AG09319 (cell line): ENCODE measurements at places on chromosomes 1 and 21.
A peak's percentile ranks its signal among the peaks of the same experiment; 100 is the strongest.

GRCh38 chr1:62508187-62508758 is 71.4 kb downstream of the USP1 start:
- DNase-seq: peak; percentile 18

DNA sequence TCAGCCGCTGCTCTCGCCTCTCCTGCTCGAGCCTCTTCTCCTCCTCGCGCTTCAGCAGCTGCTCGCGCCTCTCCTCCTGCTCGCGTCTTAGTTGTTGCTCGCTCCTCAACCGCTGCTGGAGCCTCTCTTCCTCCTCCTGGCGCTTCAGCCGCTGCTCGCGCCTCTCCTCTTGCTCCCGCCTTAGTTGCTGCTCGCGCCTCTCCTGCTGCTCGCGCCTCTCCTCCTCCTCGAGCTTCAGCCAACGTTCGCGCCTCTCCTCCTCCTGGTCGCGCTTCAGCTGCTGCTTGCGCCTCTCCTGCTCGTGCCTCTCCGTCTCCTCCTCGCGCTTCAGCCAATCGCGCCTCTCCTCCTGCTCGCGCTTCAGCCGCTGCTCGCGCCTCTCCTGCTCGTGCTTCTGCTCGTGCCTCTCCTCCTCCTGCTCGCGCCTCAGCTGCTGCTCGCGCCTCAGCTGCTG is 3.7 kb downstream of the TCHH start:
- DNase-seq: no peak

GRCh38 chr1:14313731-14314431 is 284.6 kb upstream of the KAZN start:
- no peak for DNase-seq

- DNase-seq: no peak
These were observed 1353.1 kb upstream of the ADGRL4 start for GRCh38 chr1:80359666-80360065.

DNA sequence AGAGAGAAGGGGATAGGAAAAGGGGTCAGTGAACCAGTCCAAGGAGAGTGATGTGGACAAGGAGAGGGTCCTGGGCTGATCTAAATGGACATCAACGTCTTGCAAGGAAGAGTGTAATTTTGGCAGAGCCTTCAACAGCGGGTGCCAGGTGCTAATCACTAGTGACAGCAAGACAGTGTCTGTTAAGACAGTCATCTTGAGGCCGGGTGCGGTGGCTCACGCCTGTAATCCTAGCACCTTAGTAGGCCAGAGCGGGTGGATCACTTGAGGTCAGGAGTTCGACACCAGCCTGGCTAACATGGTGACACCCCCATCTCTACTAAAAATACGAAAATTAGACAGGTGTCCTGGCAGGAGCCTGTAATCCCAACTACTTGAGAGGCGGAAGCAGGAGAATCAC is 12.2 kb upstream of the PADI6 start:
- no peak for DNase-seq

- no peak for DNase-seq
These were observed 149.1 kb downstream of the FCRL5 start for GRCh38 chr1:157403203-157403602.

- no peak for DNase-seq
These were observed 375.4 kb downstream of the LTN1 start for GRCh38 chr21:28617300-28617699.

GRCh38 chr1:229508823-229509337 is 739 bp upstream of the NUP133 start:
- no peak for DNase-seq

DNA sequence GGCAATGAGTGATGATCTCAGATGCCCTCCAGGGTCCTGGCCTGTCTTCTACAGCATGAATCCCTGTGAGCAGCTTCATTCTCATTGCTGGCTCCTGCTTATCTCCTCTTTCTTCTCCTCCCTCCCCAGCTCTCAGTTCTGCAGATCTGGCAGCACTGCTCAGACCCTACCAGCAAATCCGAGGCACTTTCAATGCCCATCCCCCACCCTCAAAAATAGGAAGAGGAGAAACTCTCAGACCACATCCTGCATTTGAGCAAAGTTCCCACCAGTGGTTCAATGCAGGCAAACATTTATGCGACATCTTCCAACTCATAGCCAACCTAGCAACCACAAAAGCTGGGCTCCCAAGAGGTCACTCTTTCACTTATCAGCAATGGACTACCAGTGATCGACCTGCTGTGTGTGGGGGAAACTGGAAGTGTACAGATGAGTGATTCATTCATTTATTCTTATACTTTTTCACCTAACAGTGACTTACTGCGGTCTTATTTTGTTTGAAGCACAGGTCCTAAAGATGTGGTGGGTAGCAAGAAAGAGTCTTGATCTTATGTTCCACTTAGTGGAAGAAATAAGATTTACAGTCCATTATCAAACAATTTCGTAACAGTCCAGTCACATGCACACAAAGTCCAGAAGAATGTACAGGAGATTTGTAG is 5.8 kb upstream of the CHI3L2 start:
- no peak for DNase-seq

GRCh38 chr1:13513063-13513894 is 524 bp downstream of the LRRC38 start:
- DNase-seq: no peak

- peak; percentile 32 for DNase-seq
These were observed 52.2 kb downstream of the SMYD2 start for GRCh38 chr1:214332946-214333798.

DNA sequence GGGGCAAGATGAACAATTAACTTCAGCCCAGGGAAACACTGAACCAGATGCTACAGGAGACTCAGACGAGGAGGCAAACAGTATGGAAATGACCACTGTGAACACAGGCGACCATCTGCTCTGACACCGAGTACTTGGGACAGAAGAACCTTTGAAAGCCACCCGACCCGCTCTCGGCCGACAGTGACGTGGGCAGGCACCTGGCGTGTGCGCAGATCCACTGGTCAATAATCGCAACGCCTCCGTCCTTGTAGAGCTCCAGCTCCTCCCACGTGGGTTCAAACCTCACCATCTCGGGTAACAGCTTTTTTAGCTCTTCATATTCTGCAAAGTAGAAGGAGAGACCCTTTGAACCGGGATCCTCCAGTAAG is 20.3 kb downstream of the POFUT2 start:
- DNase-seq: no peak

- DNase-seq: peak; percentile 29
These were observed at the start of gene DNAJC6 for GRCh38 chr1:65309304-65310077. Gene DNAJC6, plus strand, starts transcription at chr1:65309543. Its CDS starts 203 bp downstream, at chr1:65309746.

DNA sequence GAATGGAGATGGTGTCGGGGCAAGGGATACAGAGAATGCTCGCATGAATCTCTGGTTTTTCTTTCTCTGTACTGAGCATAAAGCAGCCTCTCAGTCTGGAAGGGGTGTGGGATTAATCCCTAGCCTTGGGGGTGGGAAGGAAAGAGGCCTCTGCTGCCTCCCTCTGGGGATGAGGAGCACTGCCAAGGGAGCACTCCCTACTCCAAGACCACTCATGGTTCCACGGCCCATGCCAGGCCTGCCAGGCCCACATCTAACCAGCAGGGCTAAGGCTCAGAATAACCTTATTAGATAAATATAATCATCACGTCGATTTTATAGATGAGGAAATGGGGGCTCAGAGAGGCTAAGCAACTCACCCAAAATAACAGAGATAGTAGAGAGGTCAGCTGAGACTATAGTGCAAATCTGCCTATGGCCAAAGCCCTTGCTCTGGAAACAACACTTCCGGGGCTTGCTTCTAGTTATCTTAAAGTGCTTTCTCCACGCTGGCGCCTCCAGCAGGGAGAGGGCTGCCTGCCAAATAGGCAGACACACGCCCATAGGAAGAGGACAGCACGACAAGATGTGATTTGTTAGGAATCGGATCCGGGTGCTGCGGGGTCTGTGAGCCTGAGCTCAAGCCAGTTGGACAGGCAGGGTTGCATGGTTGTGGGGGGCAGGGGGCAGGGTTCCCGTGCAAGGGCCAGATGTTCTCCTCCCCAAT is 522 bp downstream of the TEX35 start:
- peak; percentile 46 for DNase-seq

- no peak for DNase-seq
These were observed 2.8 kb upstream of the ECE1 start for GRCh38 chr1:21292984-21293536.

- DNase-seq: no peak
These were observed 34.5 kb upstream of the DIPK1A start for GRCh38 chr1:92995441-92996430.

- no peak for DNase-seq
These were observed 287.5 kb upstream of the DAB1 start for GRCh38 chr1:57711326-57711725.
